ENCODE measurements at places on chromosomes 5 and 9.

DNA sequence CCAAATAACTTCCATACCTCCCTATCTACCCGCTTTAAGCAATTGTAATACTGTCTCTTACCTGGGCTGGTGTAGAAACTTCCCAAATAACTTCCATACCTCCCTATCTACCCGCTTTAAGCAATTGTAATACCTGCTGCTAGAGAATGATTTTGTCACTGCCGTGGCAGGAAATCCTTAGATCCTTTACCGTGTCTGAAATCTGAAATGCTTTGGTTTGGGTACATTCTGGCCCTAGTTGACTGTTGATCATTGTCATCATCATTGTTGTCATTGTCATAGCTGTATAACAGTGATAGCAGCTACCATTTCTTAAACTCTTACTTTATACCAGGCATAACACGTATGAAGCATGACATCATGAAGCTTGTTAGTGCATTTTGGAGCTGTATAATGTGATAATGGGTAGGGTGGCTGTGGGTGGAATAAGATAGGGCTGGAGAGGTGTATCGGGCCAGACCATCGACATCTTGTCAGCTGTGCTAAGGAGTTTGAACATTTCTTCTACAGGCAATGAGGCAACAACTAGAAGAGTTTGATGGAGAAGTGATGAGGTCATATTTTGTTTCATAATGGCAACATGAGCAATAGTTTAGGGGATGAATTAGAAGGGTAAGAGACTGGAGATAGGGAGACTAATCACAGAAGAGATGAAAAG lies 15.7 kb downstream of the PIP5K1B start:
- no peak for DNase-seq

DNA sequence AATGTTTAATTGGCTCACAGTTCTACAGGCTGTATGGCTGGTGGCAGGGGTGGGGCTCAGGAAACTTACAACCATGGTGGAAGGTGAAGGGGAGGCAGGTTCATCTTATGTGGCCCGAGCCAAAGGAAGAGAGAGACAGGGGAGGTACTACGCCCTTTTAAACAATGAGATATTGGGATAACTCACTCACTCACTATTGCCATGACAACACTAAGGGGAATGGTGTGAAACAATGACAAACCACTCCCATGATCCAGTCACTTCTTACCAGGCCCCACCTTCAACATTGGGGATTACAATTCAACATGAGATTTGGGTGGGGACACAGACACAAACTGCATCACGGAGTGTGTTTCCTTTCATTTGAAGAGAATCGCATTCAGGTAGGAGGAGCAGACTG lies 220.9 kb downstream of the GADD45G start:
- DNase-seq = no peak

- DNase-seq = no peak
Observed at GRCh38 chr5:53303105-53303504, 177.3 kb upstream of the FST start.

DNA sequence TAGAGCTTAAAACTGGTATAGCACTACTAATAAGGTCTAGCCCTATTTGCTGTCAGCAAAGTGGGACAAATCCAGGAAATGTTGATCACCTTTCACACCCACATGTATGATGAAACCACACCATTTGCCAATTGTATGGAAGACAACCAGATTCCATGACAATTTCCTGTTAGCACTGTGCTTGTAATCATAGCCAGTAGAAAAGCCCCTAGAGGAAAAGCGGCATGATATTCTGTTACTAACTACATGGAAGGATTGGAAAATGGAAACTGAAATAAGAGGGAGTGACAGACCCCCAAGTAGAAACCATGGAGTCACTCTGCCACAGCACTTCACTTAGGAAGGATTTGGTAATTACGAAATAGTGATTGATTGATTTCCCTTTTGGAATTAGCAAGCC lies 923 bp downstream of the SPATA6L start:
- no peak for DNase-seq

DNA sequence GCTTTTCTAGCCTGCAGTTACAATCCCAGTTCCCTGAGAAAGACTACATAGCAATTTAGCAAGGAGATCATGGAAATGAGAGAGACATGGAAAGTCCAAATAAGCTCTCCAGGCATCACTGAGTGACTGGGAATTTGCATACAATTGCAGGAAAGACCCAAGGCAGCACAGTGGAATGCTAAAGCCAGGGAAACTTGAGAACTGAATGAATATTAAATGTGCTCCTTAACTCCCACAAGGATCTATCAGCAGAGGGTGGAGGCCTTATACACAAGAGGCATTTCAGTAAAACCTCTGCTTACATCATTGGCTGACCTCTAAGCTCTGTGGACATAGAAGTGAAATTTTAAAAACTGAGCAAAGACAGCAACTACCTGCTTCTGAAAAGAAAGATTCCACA lies 355.6 kb upstream of the DAB2 start:
- DNase-seq = no peak

DNA sequence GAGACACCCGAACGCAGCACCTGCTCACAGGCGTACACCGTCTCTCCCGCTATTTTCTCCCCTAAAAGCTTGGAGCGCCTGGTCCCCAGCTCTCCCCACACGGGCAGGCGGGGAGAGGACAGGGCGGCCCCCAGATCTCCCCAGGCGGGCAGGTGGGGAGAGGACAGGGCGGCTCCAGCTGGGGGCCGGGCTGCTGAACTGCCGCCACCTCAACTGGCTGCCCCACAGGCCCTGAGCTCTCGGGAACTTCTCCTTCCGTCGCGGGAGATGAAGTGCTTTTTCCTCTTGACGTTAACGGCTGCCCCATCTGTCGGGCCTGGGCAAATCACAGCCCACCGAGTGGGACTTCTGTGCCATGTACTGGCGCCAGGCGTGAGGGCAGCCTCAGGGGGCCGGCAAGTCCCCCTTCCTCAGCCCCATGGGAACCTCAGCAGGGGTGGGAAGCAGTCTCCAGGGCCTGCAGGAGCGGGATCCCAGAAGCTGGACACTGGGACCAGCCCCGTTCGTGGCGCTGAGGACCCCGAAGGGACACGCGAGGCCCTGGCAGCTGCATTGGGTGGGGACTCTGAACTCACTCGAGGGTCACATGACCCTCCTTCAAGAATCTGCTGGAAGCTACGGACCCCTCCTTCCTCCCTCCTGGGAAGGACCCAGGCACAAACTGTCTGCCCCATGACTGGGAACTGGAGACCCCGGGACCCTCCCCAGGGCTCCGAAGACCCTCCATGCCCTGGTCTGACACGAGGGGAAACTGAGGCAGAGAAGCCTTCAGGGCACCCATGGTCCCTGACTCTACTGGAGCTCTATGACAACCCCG lies 5.7 kb upstream of the EGFL7 start:
- no peak for DNase-seq

DNA sequence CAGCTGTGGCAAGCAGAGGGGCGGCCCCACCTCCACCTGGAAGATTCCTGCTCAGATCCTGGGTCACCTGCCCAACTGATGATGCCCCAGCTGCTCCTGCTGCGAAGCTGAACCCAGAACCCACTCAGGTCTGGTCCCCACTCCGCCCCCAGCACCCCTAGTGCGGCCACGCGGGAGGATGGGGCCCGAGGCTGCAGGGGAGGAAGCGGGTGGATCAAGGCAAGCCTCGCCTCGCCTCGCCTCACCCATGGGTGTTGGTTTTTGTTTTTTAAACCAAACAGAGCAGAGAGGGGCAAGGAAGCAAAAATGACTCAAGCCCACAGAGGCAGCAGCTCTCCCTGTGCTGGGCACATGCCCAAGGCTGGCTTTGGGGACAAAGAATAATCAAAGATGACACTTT lies 23.2 kb downstream of the ABO start:
- DNase-seq = no peak

DNA sequence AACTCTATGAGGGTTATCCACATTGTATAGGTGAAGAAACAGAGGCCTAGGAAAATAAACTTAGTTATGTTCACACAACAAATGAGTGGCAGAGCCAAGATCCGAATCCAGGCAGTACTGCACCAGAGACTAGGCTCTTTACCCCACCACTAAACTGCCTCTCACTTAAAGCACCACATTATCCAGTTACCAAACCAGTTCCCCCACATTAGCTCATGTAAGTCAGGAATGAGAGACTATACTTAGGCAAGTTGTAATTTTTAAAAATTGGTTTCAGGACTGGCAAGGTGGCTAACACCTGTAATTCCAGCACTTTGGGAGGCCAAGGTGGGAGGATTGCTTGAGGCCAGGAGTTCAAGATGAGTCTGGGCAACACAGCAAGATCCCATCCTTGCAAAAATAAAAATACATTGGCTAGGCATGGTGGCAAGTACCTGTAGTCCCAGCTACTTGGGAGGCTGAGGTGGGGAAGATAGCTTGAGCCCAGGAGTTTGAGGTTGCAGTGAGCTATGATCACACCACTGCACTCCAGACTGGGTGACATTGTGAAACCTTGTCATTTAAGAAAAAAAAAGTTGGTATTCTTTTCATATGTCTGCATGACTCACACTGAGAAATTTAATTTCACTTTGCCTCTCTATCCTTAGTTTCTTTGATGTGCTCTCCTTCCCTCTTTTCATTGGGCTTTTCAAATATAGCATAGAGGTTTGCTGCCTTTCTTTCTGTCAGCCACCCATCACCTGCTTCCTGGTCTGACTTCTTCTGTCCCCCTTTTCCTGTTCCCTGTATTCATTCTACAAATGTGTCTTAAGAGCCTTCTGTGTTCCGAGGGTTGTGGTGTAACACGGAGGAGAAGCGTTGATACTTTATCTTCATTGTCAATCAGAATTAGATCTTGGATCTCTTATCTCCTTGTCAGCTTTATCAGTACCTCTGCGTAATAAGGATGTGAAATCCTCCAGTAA lies 64.7 kb downstream of the ERMP1 start:
- DNase-seq = no peak

DNA sequence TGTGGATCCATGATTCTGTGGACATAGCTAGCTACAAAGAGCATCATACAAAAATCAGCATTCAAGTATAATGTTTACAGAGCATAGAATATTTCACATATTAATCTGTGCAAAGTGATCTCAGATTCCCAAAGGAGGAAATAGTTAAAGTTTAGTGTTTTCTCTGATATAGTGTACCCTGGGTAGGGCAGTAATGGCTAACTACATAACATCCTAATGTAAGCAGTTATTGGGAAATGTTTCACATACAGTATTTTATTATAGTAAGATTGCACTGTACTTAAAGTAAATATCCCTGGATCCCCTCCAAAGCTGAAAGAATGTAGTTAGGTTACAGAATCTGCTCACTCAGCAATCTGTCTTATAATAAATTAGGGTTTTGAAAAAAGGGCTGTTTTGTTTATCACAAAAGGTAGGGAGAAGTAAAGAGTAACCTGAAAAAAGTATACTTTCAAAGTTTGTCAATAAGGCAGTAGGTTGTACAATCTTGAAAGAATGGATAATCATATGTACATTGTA lies 52.5 kb upstream of the SMARCA2 start:
- DNase-seq = no peak

DNA sequence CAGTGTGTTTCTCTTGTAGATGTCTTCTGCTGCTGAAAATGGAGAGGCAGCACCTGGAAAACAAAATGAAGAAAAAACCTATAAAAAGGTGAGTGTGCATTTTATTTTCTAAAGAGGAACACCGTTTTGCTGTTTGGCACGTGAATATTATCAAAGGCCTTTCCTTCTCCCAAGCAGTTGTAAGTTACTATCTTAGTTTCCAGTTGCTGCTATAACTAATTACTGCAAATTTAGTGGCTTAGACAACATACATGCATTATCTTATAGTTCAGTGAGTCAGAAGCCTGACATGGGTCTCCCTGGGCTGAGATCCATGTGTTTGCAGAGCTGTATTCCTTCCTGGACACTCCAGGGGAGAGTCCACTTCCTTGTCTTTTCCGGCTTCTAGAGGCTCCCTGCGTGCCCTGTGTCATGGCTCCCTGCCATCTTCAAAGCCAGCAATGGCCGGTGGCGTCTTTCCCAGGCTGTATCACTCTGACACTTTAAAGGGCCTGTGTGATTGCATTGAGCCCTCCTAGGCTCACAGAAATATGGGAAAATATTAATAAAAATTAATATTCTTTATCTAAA lies 117.6 kb downstream of the PIP5K1B start:
- no peak for DNase-seq

- no peak for DNase-seq
Observed at GRCh38 chr5:180379355-180380070, 26.4 kb upstream of the GFPT2 start.

Measured in activated CD4-positive, CD25-positive, alpha-beta regulatory T cell treated with anti-CD3 and anti-CD28 coated beads, Interleukin-2, amount 50 U/mL, for 72 hours (primary cell).